ENCODE measurements at places on chromosomes 12 and 14. TPM values are rescaled to one million over a fixed set of nuclear protein-coding genes. Genes with fewer than 3 reads are reported as not detected.

GRCh38 chr12:32066206-32066605 is 40.4 kb upstream of the BICD1 start:
- H3K4me3 ChIP-seq: no peak overlapping the region
- no peaks in the 10 kb centered on the region for H3K27me3 ChIP-seq
- H3K27ac ChIP-seq: no peak overlapping the region
- peaks cover 5% of the 10 kb centered on the region for H3K4me1 ChIP-seq

- H3K36me3 ChIP-seq: no peaks in the 10 kb centered on the region
- H3K4me1 ChIP-seq: peaks cover 11% of the 10 kb centered on the region
- H3K4me3 ChIP-seq: no peak overlapping the region
- H3K27ac ChIP-seq: no peak overlapping the region
Observed at GRCh38 chr12:55736076-55736475, 6.8 kb upstream of the GDF11 start.

- no peaks in the 10 kb centered on the region for H3K27me3 ChIP-seq
- H3K27ac ChIP-seq: no peak overlapping the region
- H3K4me3 ChIP-seq: no peak overlapping the region
- DNase-seq: no peak
Observed at GRCh38 chr12:93805736-93806141, 128.6 kb downstream of the CRADD start.

DNA sequence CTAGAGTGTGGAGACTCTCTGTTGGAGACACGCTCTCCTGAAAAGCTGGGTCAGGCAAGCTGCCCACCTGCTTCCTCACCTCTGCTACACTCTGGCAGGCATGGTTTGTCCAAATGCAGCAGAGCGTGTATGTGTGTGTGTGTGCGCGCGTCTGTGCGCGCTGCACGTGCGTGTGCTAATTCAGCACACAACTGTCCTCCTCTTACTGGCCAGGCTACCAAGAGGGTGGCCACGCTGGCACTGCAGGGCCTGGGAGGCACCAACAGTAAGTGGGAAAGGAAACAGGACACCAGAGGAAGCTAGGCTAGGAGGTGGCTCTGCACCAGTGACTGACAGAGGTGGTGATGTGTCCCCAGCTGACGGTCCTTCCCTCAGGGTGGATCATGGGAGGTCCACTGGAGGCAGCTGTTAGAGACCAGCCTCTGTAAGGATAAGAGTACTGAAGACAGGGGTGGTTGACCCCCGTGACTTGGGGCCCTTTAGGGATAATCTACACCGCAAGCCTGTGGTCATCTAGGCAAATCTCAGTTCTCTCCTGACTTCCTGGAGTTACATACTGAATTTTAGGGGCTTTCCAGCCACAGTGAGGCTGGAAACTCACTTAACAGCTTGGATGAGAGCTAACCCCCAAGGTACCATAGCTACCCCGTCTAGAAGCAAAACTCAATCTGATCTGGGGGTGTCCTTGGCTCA is 15.6 kb upstream of the TFCP2 start:
- DNase-seq: peak; percentile 58
- H3K36me3 ChIP-seq: no peaks in the 10 kb centered on the region
- H3K27me3 ChIP-seq: no peaks in the 10 kb centered on the region
- H3K4me1 ChIP-seq: peaks cover 32% of the 10 kb centered on the region

GRCh38 chr12:88896958-88897357 is 316.7 kb upstream of the KITLG start:
- no peak overlapping the region for H3K4me3 ChIP-seq
- H3K36me3 ChIP-seq: no peaks in the 10 kb centered on the region
- no peak for DNase-seq
- no peaks in the 10 kb centered on the region for H3K4me1 ChIP-seq

GRCh38 chr14:85223667-85224066 is 306.3 kb upstream of the FLRT2 start:
- H3K27ac ChIP-seq: no peak overlapping the region
- no peak overlapping the region for H3K4me3 ChIP-seq
- H3K27me3 ChIP-seq: no peaks in the 10 kb centered on the region
- no peaks in the 10 kb centered on the region for H3K4me1 ChIP-seq

DNA sequence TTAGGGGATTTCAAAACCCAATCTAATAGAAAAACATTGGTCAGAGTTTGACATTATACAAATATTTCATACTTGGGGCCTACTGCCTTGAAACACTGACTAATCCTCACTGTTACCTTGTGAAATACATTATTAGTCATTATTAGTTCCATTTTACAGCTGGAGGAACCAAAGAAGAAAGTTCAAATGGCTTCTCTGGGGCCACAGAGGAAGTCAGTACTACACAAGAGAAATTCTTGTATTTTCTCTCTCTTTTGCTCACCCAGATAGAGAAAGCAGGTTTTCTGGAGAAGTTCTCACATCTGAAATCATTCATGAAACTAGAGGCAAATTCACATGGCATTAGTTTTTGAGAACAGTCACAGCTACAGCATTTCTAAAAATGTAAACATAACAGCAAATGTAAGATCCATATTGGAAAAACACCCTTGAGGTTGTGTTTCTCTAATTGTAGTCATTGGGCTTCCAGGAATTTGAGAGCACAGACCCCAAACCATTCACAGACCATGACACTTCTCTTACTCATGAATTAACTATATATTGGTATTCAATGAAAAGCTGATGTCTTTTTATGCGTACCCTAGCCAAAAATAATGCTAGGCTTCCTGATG is 83.0 kb downstream of the LLPH start:
- no peaks in the 10 kb centered on the region for H3K36me3 ChIP-seq
- H3K4me3 ChIP-seq: no peak overlapping the region
- no peak overlapping the region for H3K27ac ChIP-seq
- DNase-seq: no peak

Gene ADAM21
- not detected for total RNA-seq

Gene APAF1
- 37.8 TPM for total RNA-seq

Gene ZFHX2
- total RNA-seq: 2.5 TPM
